PC-3 (cell line): ENCODE measurements at places on chromosomes 12 and 14. TPM values are rescaled to one million over a fixed set of nuclear protein-coding genes. Genes with fewer than 3 reads are reported as not detected.

- DNase-seq = no peak
Measured at GRCh38 chr12:66129934-66130266, 650 bp downstream of the LLPH start.

MYF6 gene
- total RNA-seq = not detected in 2 replicates

BDKRB1 gene
- 0.69 TPM in 1 of 2 replicates, not detected in the other for total RNA-seq

ACYP1 gene
- 22.6 and 23.5 TPM in 2 replicates for total RNA-seq

GRCh38 chr12:3215410-3215975 is 138.3 kb downstream of the TSPAN9 start:
- DNase-seq = no peak

DNA sequence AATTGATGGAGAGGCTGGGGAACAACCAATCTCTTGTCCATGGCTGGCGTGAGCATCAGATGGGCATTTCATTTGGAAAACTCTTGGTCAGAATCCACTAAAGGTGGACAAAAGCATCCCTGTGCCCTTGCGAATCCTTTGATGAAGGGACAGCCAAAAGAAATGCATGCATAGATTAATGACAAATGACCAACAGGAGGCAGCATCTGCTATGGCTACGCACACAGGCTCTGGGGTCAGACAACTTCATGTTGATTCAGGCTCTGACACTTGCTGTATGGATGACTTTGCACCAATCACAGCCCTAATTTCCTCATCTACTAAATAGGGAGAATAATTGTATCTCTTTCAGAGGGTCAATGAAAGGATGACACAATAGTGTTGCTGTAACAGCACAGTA is 117.5 kb downstream of the ASCL4 start:
- peak; percentile 43 for DNase-seq

GRCh38 chr12:94628369-94628768 is 22.0 kb downstream of the TMCC3 start:
- no peak for DNase-seq

DNA sequence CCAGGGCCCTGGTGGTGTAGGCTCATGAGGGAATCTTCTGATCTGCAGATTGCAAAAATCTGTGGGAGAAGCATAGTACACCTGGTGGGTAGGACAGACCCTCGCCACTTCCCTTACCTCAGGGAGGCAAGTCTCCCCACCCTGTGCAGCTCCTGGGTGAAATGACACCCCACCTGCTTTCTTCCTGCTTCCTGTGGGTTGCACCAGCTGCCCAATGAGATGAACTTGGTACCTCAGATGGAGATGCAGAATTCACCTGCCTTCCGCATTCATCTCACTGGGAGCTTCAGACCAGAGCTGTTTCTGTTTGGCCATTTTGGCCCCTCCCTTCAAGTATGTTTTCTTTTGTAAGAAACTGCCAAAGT is 4.7 kb downstream of the CLEC2D start:
- DNase-seq = no peak

DNA sequence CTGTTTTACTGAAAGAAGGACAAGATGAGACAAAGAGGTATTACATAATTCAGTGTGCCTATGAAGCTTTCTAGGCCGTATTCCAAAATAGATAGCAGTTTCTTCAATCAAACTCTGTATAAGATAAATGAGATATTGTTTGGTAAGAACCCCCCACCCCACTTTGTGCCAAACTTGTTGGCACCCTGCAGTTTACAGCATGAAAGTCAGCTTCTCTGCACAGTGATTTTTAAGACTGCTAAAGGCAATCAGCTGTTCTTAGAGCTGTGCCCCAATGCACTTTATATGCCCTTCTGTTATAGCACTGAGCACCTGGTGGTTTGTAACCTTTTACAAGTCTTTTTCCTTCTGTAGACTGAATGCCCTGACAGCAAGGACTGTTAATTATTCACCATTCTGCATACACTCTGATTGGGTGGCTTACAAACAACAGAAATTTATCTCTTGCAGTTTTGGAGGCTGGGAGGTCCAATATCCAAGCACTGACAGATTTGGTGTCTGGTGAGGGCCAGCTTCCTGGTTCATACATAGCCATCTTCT is 76.7 kb downstream of the ANO4 start:
- DNase-seq = no peak

PAH gene
- not detected in 2 replicates for total RNA-seq

TAS2R14 gene
- 1.6 and 1.8 TPM in 2 replicates for total RNA-seq

CCDC177 gene
- not detected in 2 replicates for total RNA-seq

KRT7 gene
- total RNA-seq = 2,144 and 2,979 TPM in 2 replicates

HOXC10 gene
- total RNA-seq = 0.69 and 2.9 TPM in 2 replicates

- no peak for DNase-seq
Measured at GRCh38 chr14:104092931-104093365, 7.4 kb downstream of the ASPG start.

ADCY4 gene
- total RNA-seq = 0.04 TPM in 1 of 2 replicates, not detected in the other

LMO3 gene
- 2.3 TPM in 1 of 2 replicates, not detected in the other for total RNA-seq

DNA sequence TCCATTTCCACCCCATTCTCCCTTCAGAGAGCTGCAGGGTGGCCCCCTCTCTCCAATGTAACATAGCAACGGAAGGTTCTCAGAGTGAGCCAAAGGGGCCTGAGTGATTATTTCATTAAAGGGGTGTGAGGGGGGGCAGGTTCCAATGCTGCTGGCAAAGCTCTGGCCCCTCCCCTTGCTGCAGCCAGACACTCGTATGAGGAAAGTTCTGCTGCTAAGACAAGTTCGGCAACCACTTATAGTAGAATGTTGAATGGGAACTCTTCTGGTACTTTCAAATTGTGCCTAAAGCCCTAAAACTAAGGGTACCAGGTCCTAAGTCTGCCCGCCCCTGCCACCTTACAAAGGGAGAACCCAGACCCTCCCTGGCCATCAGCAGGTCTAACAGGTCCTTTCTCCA is 49.8 kb downstream of the PLEKHG3 start:
- no peak for DNase-seq
